ENCODE measurements at places on chromosomes 13 and 19.

- no peak for DNase-seq
Measured at GRCh38 chr19:38500450-38500849, 67.0 kb downstream of the RYR1 start.

- no peak for DNase-seq
Measured at GRCh38 chr19:38304866-38305429, 897 bp downstream of the C19orf33 start.

DNA sequence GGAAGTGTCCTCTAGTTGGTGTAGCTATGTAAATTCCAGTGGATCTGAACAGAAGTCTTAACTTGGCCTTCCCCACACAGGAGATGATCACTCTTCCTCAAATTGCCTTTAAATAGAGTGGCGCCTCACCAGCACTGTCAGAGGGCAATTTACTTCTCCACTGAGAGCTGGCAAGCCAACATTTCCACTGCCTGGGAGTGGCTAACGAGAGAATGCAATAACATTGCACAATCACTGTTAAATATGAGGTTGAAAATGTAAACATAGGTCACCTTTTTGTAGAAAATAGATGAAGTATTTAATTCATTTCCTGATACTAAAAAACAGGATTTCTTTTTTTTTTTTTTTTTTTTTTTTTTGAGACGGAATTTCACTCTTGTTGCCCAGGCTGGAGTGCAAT is 55.4 kb upstream of the UBL3 start:
- no peak for DNase-seq

GRCh38 chr19:51365965-51366388 is at the start of gene ETFB:
Gene ETFB (minus strand): TSS chr19:51366388. CDS start chr19:51366326, 62 bp downstream.
- DNase-seq = no peak

GRCh38 chr13:70051531-70051930 is 56.1 kb upstream of the ATXN8OS start:
- DNase-seq = no peak

DNA sequence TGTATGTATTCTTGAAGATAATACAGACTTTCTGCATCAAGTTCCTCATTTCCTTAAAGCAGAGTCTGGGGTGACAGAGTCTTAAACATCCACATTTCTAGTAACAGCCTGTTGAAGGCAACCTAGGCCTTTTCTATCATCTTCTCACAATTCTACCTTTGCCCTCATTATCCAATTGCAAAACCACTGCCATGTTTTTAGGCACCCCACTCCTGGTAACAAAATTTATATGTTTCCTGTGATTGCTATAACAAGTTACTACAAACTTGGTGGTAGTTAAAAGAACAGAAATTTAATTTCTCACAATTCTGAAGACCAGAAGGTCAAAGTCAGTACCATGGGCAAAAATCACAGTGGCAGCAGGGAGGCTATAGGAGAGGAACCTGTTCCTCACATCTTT is 33.1 kb downstream of the TUBA3C start:
- no peak for DNase-seq

DNA sequence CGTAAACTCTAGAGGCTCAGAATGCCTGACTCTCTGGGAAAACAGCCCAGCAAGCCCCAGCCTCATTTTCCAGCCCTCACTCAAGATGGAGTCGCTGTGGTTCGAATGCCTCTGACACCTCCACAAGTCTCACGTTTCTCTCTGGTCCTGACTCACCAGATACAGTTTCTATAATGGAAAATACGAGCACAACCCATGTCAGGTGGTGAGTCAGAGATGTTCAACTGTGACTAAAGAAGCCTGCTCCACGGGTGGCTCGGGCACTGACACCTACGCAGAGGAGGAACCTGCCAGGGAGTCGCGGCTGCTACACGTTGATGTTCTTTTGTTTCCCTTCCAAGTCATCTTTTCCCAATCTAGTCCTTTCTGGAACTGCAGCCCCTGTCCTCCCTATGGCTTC is 87.1 kb upstream of the STK24 start:
- no peak for DNase-seq

DNA sequence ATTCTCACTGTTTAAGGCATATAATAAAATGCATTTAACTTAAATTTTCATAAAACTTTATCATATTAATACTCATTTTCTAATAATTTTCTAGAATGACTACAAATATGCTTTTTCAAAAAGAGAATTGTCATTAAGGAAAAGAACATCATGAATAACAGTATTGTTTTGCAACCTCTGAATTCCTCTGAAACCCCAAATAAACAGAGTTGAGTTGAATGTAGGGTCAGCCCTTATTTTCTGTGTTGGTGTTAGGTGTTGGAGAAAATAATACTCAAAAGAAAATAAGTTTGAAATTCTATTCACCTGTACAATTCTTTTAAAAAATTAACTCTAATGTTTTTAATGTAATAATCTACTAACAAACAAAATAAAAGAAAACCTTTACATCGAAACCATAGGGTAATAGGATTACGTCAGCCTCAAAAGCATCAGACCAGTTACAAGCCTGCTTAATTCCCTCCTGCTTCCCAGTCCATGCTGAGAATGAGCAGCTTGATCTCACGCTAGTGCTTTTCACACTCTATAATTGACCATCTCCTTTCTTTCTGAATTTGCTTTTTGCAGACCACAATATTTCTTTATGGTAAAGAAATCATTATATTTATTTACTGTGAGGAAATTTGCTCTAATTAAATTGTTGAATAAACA is 160.9 kb downstream of the PCDH9 start:
- DNase-seq = no peak

Measured in activated naive CD4-positive, alpha-beta T cell (primary cell).